ENCODE measurements at places on chromosomes 7 and 10.

DNA sequence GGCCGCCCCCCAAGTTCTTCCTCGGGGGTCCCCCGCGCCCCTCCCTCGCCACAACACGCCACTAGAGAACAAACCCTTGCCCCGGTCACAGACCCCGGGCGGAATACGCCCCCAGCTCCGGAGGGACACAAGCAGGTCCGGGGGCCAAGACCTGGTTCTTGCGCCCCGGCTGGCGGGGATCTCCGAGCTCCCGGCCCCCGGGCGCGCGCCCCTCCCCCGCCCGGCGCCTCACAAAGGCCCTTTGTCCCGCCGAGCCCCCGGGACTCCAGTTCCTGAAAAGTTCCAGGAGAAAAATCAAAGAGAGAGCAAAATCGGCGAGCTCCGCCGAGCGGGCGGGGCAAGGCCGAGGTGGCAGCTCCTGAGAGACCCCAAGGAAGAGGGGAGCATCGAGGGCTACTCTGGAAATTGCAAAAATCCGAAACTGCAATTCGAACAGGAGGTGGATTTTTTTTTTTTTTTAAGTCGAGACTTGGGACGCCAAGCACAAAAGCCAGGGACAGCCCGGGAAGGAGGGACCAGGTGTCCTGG is 4.0 kb downstream of the TNRC18 start:
- DNase-seq, result no peak

DNA sequence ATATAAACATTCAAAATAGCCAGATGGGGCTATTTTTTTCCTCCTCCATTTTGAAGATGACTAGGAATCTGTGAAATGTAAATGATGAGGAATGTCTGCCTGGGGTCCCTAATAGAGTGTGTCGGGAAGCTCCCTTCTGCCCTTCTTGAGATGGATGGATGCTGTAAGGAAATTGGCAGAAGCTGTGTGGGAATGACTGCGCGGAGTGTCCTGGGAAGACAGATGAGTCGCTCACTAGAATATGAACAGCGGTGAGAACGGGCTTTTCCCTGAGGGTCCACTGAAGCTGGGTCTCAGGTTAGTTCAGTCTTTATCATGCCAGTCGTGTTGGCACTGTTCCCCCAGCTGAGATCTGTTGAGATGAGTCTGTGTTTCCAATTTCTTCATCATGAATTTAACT is 75.1 kb upstream of the PLPP4 start:
- DNase-seq, result no peak

- DNase-seq, result no peak
Observed at GRCh38 chr10:83492004-83492403, 647.3 kb upstream of the GHITM start.

GRCh38 chr10:129888784-129889616 is 75.1 kb downstream of the EBF3 start:
- DNase-seq, result no peak

- no peak for DNase-seq
Observed at GRCh38 chr10:29737074-29737593, 102.4 kb upstream of the SVIL start.

DNA sequence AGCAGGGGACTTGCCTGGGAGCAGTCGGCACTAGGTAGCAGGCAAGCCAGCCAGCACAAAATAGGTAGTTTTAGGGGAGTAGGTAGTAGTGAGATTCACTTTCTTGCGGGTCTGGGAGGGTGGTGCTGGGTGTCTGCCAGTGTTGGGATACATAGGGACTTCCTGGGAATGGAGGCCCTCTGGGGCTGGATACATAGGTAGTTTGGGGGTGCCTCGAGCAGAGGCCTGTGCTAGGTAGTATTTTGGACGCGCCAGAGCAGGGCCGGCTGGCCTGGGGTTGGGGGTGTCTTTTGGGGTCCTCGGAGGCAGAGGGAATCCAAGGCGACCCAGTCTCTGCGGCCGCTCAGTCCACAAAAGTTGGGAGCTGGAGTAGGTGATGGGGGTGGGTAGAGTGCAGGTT is 2.0 kb upstream of the HOXA3 start:
- DNase-seq, result no peak

DNA sequence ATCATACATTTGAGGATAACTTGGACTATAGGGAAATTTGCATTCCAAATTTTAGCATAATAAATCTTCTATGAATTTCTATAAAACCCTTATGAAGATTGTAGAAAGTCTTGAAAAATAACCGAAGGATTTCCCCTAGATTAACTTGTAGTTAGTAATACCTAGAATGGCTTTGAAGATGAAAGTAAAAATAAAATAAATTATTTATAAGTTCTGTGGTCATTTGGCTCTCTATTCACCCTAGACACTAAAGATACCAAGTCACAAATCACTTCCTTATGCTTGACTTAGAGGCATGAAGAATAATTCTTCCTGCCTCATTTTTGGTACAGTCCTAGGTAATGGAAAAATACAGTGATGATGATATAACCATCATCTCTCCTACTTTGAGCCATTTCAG is 79.3 kb downstream of the CSTF2T start:
- no peak for DNase-seq

- DNase-seq, result peak; percentile 72
Observed at GRCh38 chr7:18345641-18346234, 149.8 kb upstream of the HDAC9 start.

DNA sequence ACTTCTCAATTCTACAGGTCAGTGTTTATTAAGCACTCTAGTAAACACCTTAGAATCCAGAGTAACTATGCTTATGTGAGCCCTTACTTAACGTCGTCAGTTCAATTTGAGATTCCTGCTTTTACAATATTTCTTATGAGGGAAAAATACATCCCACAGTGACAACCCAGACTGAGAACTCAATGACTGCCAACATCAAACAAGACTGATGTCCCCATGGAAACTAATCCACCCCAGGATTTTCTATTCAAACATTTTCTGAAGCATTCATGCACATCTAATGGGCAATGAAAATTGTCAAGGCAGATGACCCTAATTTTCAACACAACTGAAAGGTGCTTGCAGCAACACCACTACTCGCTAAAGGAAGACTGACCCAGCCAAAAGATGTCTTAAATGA is 67.0 kb downstream of the ATE1 start:
- DNase-seq, result peak; percentile 16

- DNase-seq, result no peak
Observed at GRCh38 chr7:158102897-158103296, 484.7 kb downstream of the PTPRN2 start.

- DNase-seq, result no peak
Observed at GRCh38 chr10:48523820-48524758, 80.8 kb downstream of the ARHGAP22 start.

DNA sequence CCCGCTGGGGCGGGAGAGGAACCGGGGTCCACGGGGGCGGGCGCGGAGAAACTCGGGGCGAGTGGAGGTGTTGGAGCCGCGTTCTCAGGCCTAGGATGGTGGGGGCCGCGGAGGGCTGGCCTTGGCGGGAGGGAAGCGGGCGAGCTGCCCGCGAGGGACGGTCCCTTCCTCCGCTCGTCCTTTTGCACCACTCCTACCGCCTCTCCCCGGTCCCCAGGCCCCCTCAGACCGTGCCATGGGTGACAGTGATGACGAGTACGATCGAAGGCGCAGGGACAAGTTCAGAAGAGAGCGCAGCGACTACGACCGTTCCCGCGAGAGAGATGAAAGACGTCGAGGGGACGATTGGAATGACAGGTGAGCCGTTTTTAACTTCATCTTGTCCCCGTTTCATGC is 451 bp downstream of the SRRT start:
- no peak for DNase-seq

- DNase-seq, result no peak
Observed at GRCh38 chr7:139646566-139646965, 123.1 kb downstream of the CLEC2L start.

DNA sequence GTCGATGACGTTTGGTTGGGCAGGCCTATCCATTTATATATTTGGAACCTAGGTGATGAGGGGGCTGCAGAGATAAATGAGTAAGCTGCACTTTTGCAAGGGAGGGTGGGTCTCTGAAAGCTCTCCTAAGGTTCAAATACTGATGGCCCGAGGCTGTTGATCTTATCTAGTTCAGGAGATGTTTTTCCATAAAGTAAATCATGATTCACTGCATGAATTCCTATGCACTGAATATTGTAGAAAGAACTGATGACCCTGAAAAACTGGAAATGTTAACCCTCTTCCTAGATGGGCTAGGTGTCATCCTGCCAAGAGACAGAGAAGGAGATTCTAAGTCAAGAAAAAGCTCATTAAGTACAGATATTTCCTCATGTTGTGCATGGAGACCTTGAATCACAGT is 459.9 kb downstream of the PLXNA4 start:
- no peak for DNase-seq

GRCh38 chr10:103498936-103499638 is 5.6 kb downstream of the NEURL1 start:
- no peak for DNase-seq

GRCh38 chr7:39535064-39535463 is 31.1 kb upstream of the YAE1 start:
- no peak for DNase-seq

DNA sequence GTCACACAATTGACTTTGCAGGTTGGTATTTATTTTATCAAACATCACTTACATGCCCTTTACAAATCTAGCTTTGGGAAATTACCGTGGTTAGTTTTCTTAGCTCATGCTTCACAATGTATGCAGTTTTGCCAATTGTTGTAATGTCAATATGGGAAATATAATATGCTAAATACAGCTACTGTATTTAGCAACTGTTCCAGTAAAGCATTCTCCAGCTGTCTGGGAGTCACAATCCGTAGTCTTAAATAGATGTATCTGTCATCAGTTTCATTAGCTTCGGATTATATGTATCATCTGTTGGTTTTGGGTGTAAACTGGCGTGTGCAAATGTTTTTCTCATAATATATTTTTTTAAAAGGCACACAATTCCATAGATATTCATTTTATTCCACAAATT is 19.4 kb upstream of the AHR start:
- DNase-seq, result no peak

GRCh38 chr10:58715061-58715460 is 202.4 kb downstream of the BICC1 start:
- no peak for DNase-seq

DNA sequence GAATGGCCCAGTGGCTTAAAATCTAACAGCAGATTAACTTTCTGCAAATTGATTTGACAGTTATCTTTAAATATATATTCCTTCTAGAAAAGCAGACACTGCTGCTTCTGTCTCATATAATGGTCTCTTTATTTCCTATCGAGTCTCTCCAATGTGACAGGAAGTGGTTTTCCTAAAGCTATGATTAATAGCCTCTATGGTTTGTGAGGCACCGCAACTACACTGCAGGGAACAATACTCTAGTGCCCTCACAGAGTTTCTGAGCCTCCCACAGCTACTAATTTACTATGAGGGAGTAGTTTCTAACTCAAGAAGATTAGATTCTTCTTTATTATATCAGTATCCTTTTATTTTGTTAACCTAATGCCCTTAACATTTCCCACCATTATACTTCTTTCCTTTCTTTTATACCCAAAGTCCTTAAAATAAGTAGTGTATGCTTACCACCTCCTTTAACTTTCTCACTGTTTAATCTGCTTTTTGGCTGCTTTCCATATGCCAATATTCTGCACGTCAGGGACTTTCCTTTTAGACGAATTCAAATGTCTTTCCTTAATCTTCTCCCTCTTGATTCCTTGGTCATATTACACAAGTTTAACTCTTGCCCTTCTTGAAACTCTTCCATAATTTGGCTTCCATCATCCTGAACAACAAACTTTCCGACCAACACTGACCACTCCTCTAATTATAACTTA is 23.8 kb upstream of the AHR start:
- DNase-seq, result no peak

DNA sequence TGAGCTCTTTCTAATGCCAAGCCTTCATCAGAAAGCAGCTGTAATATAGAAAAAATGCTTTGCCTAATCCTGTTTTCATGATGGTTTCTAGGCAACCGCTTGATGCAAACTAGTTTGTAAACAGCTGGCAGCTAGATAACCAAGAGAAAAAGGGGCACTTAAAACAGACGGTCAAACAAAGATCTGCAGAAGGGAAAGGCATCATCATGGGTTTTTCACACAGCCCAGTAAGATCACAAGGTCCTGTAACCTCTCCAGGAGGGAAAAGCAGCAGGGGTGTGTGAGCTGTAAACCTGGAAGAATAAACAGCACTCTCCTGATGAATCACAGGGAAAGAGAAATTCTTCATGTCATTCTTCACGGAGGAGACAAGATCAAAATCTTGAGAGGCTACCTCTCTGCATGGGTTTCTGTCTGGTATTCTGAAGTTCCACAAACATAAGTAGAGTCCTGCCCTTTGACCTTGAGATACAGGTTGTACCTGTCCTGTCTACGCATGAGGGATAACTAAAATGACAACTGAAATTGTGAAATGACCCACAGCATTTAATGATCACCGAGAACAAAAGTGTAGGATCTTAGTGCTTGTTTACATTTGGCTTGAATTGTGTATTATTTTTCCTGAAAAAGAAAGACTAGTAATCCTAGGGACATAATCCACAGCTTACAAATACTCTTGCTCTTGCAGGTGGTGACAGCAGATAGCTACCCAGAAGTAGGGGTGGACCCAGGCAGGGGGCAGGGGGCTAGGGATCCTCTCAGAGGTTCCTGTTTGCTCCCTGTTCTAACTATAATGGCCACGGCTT is 48.0 kb downstream of the CREB3L2 start:
- no peak for DNase-seq

DNA sequence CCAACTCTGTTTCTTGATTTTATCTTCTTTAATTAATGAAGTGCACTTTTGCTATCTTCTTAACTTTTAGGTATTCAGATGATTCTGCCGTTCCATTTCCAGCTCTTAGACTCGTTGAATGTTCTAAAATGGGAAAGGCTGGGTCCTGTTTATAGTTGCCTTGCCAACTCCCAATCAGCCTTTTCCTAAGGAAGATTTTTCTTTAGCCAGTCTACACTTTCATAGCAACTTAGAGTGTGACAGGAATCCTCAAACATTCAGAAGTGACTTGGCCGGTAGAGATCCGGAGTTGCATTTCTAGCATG is 23.0 kb upstream of the TRIL start:
- DNase-seq, result no peak

- DNase-seq, result peak; percentile 86
Observed at GRCh38 chr7:144527051-144527471, 123.6 kb upstream of the NOBOX start.

DNA sequence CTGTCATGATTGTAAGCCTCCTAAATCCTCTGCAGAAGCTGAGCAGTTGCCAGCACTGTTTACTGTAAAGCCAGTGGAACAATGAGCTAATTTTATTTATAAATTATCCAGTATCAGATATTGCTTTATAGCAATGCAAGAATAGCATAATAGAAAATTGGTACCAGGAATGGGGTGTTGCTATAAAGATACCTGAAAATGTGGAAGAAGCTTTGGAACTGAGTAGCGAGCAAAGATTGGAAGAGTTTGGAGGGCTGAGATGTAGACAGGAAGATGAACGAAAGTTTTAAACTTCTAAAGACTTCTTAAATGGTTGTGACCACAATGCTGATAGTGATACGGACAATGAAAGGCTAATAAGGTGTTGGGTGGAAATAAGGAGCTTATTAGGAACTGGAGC is 917.4 kb upstream of the POT1 start:
- no peak for DNase-seq

DNA sequence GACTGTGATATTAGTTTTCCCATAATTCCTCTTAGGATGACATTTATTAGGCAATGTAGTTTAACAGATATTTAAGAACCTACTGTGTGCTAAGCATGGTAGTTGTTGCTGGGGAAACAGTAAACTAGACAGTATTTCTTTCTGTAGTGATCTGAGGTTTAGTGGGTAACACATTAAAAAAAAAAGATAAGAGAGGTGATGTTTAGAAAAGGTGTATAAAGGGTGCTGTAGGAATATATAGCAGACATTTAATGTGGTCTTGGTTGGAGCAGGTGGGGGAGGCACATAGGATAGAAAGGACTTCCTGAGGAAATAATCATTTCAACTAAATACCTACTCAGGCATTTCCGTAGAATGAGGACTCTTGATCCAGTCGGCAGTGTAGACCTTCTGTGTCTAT is 11.9 kb downstream of the KIF11 start:
- no peak for DNase-seq

GRCh38 chr10:30062090-30062489 is 2.7 kb upstream of the JCAD start:
- no peak for DNase-seq
